IPS DF 19.7 (cell line): ENCODE measurements at places on chromosomes 6 and 20.

- DNase-seq: peak; percentile 7
Measured at GRCh38 chr6:48765352-48765961, 654.5 kb upstream of the PTCHD4 start.

GRCh38 chr6:41284726-41285125 is 1.8 kb downstream of the TREM1 start:
- no peak for DNase-seq

DNA sequence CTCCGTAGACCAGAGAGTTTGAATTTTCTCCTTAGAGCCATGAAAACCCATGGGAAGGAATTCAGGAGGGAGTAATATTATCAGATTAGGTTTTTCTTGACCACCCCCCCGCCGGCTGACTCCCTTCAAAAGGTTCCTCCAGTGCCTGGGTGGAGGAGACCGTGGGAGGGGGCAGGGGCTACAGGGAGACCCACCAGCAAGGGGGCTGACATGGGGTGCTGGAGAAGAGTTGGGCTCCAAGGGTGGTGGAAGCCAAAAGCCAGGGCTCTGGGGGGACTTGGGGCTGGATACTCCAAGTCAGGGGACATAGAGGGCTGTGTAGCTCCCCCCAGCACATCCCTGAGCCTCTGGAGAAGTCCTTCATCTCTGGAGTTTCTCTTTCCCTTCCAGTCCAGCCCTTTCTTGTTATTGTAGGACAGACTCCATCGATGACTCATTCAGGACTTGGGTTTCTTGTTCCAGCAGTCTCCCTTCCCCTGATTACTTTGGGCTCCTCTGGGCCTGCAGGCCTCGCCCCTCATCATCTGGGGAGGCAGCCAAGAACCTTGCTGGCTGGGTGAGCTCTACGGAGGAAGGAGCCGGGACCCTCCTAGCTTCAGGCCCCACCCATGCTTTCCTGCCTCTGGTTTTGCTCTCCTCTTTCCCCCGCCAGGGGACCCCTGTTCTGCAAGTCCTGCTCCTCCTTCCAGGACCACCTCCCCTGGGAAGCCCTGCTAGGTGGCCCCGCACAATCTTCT is 10.5 kb upstream of the KIAA1755 start:
- no peak for DNase-seq

GRCh38 chr6:52352239-52353018 is 9.5 kb upstream of the PAQR8 start:
- DNase-seq: no peak
